ENCODE measurements at places on chromosomes 11 and 22.

- no peak for DNase-seq
Measured at GRCh38 chr11:85811624-85812023, 683 bp upstream of the SYTL2 start.

DNA sequence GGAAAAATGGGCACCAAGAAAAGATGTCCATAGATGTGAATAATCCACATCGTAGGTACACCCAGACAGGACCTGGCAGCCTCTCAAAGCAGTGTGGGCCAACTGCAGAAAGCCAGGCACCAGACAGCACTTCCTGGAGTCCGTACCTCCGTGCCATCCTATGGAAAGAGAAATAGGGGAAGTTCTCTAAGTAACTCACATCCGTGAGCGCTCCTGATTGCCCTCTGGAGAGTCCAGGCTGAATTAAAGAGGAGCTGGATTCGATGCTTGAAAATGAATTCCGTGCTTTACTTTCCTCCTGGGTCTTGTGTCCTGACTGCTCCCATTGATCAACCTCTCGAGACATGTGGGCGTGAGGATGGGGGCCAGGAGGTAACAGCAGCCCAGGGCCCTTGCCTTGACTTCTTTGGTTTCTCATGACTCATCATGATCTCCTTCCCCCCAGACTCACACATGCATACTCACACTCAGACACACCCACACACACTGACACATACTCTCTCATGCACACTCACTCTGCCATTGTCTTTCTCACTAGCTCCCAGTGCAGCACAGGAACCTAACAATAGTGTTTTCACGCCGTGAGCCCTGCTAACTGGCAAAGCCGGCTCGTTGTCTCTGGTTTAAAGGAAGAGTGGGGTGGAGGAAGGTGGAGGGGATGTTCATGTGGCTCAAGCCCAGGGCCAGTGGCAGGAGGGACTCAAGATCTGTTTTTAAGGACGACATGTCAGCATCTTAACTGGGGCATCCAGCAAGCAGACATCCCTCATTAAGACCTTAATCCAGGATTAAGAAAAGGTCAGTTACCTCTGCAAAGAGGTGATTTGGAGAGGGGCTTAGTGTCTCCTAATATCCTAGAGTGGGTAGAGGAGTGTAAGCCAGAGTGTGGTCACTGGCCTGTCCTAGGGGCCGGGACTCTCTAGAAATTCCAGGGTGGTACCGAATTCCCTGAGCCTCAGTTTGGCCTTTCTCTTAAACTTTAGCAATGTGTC, 104.2 kb downstream of the SCN3B start:
- DNase-seq: no peak

- no peak for DNase-seq
Measured at GRCh38 chr11:126956635-126957034, 43.9 kb downstream of the KIRREL3 start.

DNA sequence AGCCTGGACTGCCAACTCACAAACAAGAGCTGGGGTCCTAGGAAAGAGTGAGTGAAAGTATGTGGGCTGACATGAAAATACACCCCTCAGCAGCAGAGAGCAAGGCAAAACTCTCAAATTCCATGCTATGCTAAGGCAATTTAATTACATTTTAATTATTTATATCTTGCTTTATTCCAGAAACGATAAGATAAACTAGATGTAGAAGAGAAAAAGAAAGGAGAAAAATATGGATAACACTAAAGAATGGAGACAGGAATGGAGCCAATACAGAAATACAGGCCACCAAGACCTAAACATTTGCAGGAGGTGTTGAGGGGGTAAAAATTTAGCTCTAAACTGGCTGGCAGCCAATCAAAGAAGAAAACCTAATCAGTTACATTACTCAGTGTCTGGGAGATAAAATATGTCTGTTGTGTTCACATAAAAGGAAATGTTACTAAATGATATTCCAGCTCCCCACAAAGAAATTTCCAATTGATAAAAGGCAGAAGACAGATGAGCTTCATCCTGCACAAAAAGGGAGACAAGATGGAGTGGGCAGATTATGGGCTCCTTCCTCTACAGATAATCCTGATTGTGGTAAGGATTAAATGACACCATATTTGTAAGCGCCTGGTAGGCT, 223.5 kb upstream of the BLID start:
- DNase-seq: no peak

DNA sequence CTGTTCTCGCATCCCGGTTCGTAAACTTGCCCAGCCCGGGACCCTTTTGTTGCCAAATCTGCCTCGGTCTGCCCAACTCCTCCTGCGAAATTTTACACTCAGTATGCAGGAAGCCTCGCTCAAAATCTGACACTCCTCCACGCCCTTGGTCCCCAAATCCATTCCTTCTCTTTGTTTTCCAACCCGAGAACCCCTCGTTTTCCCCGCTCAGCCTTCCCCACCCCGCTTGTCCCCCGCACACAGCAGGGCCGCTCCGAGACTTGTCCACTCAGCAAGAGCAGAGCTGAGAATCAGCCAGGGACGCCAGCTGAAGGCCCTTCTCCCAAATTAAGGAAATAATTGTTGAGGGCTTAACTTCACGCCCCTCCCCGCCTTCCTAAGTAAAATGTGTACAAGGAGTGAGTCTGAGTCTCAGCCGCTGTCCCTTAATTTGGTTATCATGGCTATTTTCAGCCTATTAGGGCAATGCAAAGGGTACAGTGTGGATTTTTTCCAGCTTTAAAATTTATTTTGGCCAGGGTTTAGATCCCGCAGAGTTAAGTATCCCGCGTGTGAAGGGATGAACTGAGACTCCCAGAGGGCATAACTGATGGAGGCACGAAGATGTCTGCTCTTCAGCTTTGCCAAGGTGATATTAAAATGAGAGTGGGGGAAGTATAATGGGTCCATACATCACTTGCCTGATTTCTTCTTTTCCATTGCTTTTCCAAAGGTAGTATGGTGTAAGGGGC, 581 bp upstream of the FBXO3 start:
- DNase-seq: no peak

DNA sequence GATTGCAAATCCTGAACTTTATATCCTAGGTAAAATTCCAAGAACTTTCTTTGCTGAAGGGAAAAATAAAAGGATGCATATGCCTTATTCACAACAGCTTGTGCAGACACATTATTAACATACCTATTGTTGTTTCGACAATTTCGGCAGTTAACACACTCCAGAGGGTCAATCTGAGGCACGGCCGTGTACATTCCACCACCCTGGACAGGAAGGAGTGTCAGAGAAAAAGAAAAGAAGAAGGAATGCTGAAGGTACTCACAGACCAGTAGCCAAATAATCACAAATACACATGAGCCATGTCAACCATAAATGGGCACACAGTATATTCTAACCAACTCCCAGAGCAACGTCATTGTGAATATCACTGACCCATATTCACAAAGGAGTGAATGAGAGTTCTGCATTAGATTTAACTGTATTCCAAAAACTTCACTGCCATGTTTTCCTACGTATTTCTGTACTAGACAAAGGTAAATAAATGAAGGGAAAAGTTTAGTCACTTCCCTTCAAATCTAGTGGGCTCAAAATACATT, 32.4 kb downstream of the VSIG10L2 start:
- no peak for DNase-seq

DNA sequence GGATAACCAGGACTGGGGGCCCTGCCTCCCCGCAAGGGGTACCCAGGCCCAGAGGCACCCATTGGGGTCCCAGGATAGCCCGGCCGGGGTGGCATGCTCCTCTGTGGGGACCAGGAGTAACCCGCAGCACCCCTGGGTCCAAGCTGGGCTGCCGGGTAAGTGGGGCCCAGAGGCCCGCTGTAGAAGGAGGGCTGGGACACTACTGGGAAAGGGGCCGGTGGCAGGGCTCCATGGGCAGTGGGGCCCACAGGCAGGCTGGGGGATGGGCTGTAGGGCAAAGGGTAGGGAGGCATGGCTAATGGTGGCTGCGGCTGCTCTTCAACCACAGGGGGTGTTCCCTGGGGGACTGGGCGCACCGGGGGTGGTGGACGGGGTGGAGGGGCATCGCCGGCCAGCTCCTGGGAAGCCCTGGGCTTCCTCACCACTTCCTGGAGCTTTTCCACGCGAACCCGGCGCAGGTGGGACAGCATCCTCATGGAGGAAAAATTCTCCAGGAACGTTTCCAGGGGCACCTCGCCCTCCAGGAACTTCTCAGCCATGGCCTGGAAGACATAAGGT, 29.1 kb downstream of the VPS37C start:
- DNase-seq: no peak

GRCh38 chr11:34278693-34279297, 79.0 kb downstream of the ABTB2 start:
- DNase-seq: no peak

DNA sequence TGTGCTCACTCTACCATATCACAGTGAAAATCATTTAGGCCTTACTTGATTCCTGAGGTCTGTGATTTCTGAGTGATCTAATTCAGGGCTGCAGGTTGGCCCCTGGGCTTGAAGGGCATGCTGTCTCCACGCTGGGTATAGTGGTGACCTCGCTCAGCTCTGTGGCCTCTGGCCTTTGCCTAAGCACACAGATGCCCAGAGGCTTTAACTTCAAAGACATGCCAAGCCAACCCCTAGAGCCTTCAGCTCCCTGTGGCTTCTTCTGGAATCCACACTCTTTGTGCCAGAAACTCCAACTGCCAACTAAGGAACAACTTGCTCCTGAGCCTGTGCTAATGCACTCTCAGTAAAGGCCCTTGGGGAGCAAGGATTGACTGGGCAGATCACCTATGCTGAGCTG, 232.6 kb upstream of the MPPED2 start:
- DNase-seq: no peak

- no peak for DNase-seq
Measured at GRCh38 chr11:108635106-108635505, 29.8 kb upstream of the DDX10 start.

- no peak for DNase-seq
Measured at GRCh38 chr11:108468478-108468864, 1.1 kb upstream of the C11orf65 start.

GRCh38 chr11:65821107-65821506, 12.7 kb upstream of the SNX32 start:
- DNase-seq: no peak

GRCh38 chr11:21622995-21623394, 569.9 kb upstream of the ANO5 start:
- DNase-seq: no peak

DNA sequence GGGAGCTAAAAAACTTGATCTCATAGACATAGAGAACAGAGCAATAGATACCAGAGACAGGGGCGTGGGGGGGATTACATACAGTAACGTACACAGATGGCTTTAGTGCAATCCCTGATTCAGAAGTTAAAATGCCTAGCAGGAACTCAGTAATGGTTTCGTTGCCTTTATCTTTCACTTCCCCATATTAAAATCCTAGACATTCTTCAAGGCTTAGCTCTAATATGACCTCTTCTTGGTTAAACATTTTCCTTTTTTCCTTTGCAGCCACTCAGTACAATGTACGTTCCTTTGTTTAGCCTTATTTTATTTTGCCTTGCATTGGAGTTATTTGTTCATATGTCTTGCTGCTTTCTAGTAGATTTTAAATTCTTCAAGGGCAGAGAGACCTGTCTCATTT, 104.9 kb downstream of the C11orf87 start:
- DNase-seq: no peak

DNA sequence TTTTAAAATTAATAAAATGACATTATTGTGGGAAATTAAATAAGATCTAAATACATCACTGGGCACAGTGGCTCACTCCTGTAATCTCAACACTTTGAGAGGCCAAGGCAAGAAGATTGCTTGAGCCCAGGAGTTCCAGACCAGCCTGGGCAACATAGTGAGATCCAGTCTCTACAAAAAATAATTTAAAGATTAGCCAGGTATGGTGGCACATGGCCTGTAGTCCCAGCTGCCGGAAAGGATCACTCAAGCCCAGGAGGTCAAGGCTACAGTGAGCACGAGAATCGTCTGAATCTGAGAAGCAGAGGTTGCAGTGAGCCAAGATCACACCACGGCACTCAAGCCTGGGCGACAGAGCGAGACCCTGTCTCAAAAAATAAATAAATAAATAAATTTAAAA, 15.9 kb upstream of the CARD10 start:
- DNase-seq: no peak

Data from CD4-positive, alpha-beta T cell treated with Interleukin-15 for 1 hour (primary cell).